Karpas-422 (cell line): ENCODE measurements at places on chromosomes 13 and 19. TPM values are rescaled to one million over a fixed set of nuclear protein-coding genes. Genes with fewer than 3 reads are reported as not detected.

DNA sequence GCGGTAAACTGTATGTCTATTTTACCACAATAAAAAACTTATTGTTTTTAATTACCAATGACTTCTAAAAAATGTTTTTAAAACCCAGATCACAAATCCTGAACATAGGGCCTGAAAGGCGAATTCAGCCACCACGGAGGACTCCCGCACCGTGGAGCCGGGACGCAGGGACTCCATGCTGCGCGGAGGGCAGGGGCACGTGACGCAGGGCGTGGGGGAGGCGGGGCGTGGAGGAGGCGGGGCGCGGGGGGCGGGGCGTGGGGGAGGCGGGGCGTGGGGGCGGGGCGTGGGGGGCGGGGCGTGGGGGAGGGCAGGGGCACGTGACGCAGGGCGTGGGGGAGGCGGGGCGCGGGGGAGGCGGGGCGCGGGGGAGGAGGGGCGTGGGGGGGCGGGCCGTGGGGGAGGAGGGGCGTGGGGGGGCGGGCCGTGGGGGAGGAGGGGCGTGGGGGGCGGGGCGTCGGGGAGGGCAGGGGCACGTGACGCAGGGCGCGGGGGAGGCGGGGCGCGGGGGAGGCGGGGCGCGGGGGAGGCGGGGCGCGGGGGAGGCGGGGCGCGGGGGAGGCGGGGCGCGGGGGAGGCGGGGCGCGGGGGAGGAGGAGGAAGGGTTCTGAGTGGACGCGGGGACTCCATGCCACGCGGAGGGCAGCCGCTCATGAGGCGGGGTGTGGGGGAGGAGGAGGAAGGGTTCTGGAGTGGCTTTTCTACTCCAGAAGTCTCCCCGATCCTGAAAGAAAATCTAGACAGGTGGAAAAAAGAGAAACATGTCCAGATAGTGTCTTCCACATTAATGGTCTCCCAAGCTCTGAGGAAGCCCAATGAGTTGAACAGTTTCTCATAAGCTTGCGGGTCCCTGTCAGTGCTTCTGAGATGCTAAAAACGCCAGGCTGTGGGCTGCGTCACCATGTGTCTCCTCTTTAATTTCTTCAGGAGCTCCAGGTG lies 4.4 kb upstream of the PROZ start:
- H3K27me3 ChIP-seq, result no peaks in the 10 kb centered on the region
- H3K4me1 ChIP-seq, result peaks cover 14% of the 10 kb centered on the region
- DNase-seq, result peak; percentile 85
- H3K27ac ChIP-seq, result no peak overlapping the region

GRCh38 chr19:13033244-13033643 lies 38.0 kb downstream of the NFIX start:
- H3K36me3 ChIP-seq, result no peaks in the 10 kb centered on the region
- peak; percentile 67 for DNase-seq
- peaks cover 6% of the 10 kb centered on the region for H3K4me1 ChIP-seq
- no peak overlapping the region for H3K27ac ChIP-seq
- no peak overlapping the region for H3K4me3 ChIP-seq

DNA sequence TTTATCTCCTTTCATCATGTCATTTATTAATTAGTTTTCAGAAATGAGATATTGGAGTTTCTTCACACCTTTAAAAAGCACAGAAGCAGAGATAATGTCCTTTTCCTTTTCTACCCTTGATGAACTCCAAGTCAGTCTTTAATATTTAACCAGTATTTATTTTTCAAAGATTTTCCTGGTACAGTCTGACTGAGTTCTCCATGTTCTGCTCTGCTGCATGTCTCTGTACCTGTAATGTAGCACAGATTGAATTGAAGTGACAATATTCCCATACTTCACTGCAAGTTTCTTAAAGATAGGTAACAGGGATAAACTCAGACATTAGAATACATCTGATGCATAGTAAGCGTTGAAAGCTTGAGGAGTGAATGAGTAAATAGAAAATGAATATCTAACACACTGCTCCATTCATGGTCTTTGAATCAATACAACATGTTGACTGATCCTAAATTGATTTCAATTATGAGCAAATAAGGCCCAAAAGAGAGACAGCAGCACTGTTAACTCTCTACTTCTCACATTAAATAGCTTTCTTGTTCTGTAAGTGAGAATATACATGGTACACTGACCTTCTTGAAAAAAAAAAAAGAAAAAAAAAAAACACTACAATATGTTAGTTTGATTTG lies 1323.6 kb upstream of the PRR20A start:
- H3K4me3 ChIP-seq, result no peak overlapping the region
- no peaks in the 10 kb centered on the region for H3K4me1 ChIP-seq
- H3K27ac ChIP-seq, result no peak overlapping the region
- no peaks in the 10 kb centered on the region for H3K27me3 ChIP-seq
- DNase-seq, result no peak

GRCh38 chr13:21661097-21661909 lies 9.6 kb upstream of the FGF9 start:
- peaks cover 3% of the 10 kb centered on the region; the same call in 1 of the 2 replicates for H3K27me3 ChIP-seq
- no peak overlapping the region for H3K27ac ChIP-seq
- DNase-seq, result no peak
- H3K4me1 ChIP-seq, result peaks cover 36% of the 10 kb centered on the region
- H3K4me3 ChIP-seq, result no peak overlapping the region
- H3K36me3 ChIP-seq, result no peaks in the 10 kb centered on the region

- no peak for DNase-seq
- peaks cover 12% of the 10 kb centered on the region; the same call in 1 of the 2 replicates for H3K36me3 ChIP-seq
- H3K4me3 ChIP-seq, result no peak overlapping the region
- H3K27ac ChIP-seq, result no peak overlapping the region
- H3K27me3 ChIP-seq, result no peaks in the 10 kb centered on the region
These were observed 3.4 kb downstream of the DMWD start for GRCh38 chr19:45789035-45789786.

DNA sequence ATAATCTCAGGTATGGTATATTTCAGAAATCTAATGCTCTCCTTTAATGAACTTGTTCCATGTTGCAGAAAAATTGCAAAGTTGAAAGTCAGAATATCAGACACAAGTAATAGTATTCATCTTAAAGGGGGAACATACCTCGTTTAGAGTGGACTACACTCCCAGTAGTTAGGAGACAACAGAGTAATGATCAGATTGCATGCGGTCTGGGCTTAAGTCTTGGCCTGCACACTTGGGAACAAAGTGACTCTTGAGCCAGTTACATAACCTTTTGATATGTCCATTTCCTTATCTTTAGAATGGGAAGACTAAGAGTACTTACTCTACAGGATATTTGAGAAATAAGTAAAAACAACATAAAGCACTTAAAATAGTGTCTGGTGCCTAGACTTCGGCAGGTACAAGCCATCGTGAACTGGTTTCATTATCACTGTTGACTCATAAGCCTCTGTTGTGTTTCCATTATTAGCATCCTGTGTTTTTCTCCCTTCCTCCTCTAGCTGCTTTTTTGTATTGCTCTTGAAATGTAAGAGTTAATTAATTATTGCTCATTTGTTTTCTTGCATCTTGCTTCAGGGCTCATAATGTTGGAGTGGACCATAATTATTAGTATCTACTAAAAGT lies 53.0 kb downstream of the DPY19L3 start:
- H3K27ac ChIP-seq, result peak overlapping the region; percentile 10; the same call in 1 of the 2 replicates
- no peak overlapping the region for H3K4me3 ChIP-seq
- peaks cover 21% of the 10 kb centered on the region for H3K4me1 ChIP-seq
- no peaks in the 10 kb centered on the region for H3K27me3 ChIP-seq
- DNase-seq, result no peak
- peaks cover 20% of the 10 kb centered on the region; the same call in 1 of the 2 replicates for H3K36me3 ChIP-seq

DNA sequence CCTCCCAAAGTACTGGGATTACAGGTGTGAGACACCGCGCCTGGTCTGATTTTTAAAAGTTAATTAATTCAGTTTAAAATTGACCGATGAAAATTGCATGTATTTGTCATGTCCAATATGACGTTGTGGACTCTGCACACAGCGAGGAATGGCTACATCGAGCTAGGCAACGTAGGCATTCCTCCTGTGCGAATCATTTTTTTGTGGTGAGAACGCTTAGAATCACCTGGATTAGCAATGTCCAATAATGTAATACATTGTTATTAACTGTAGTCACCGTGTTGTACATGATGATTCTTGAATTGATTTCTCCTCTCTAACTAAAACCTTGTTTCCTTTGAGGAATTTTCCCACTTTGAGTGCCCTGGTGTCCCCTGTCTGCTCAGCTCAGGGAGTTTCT lies 3.4 kb downstream of the LAIR2 start:
- no peak overlapping the region for H3K27ac ChIP-seq
- H3K4me3 ChIP-seq, result no peak overlapping the region
- DNase-seq, result no peak
- H3K27me3 ChIP-seq, result no peaks in the 10 kb centered on the region

- no peak overlapping the region for H3K27ac ChIP-seq
- H3K4me3 ChIP-seq, result no peak overlapping the region
- no peak for DNase-seq
- peaks cover 10% of the 10 kb centered on the region for H3K4me1 ChIP-seq
- H3K27me3 ChIP-seq, result no peaks in the 10 kb centered on the region
These were observed 14.9 kb downstream of the NCAN start for GRCh38 chr19:19226663-19227062.

DNA sequence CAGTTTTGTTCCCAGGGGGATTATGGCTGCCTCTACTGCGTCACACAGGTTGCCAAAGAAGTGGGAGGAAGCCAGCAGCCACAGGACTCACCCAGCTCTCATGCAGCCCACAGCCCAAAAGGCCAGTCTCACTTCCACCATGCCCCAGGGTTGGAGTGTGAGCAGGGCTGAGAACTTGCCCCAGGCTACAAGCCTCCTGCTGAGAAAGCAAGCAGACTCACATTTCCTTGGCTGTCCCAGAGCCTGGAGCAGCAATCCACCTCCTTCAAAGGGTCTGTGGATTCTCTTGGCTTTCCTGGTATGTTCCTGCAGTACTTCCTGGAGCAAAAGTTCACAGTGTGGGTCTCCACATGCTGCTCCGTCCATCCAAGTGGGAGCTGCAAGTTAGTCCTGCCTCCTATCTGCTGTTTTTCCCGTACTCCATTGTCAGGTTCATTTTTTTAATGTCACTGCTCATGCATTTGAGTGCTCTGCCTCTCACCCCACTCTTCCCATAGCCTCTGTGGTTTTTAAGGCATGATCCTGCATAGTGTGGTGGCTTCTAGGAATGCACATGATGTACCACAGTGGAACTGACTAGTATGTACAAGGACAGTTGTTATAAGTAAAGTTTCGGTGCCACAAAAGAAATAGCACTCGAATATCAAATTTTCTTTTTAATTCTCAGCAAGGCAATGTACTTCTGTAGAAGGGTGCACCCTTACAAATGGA lies 56.2 kb upstream of the ARHGEF7 start:
- no peak overlapping the region for H3K4me3 ChIP-seq
- no peak overlapping the region for H3K27ac ChIP-seq
- DNase-seq, result no peak
- no peaks in the 10 kb centered on the region for H3K4me1 ChIP-seq
- H3K36me3 ChIP-seq, result no peaks in the 10 kb centered on the region
- H3K27me3 ChIP-seq, result no peaks in the 10 kb centered on the region

- peak; percentile 93 for DNase-seq
- no peaks in the 10 kb centered on the region for H3K4me1 ChIP-seq
- H3K36me3 ChIP-seq, result peaks cover 54% of the 10 kb centered on the region
These were observed 7.5 kb upstream of the LIN7B start for GRCh38 chr19:49106648-49107135.

DNA sequence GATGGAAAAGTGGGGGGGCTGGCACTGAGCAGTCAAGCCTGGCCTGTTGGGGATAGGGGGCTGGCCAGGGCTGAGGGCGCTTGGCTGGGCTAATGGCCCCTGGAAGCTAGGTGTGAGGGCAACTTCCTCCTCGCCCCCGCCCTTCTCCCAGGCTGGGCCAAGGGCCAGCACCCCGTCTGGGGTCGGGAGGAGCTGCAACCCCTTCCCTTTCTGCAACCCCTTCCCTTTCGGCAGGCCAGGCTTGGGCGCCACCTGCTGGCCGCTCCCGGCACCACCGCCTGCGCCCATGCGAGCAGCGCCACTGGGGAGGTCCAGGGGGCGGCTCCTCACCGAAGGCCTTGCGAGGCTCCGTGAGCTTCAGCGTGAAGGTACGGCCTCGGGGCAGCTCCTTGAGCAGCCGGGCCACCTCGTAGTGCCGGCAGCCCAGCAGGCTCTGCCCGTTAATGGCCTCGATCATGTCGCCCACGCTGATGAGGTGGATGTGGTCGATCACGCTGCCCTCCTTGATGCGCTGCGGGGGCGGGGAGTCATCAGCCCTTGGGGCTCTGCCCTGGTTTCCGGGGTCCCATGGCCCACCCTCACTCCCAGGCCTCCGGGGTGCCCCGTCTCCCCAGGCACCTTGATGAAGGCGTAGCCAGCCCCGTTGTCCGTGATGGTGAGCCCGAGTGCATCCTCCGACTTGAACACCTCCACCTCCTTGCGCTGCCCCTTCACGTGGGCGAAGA lies 5.0 kb upstream of the PTGER1 start:
- peaks cover 22% of the 10 kb centered on the region for H3K4me1 ChIP-seq
- H3K27ac ChIP-seq, result no peak overlapping the region
- H3K36me3 ChIP-seq, result no peaks in the 10 kb centered on the region

DNA sequence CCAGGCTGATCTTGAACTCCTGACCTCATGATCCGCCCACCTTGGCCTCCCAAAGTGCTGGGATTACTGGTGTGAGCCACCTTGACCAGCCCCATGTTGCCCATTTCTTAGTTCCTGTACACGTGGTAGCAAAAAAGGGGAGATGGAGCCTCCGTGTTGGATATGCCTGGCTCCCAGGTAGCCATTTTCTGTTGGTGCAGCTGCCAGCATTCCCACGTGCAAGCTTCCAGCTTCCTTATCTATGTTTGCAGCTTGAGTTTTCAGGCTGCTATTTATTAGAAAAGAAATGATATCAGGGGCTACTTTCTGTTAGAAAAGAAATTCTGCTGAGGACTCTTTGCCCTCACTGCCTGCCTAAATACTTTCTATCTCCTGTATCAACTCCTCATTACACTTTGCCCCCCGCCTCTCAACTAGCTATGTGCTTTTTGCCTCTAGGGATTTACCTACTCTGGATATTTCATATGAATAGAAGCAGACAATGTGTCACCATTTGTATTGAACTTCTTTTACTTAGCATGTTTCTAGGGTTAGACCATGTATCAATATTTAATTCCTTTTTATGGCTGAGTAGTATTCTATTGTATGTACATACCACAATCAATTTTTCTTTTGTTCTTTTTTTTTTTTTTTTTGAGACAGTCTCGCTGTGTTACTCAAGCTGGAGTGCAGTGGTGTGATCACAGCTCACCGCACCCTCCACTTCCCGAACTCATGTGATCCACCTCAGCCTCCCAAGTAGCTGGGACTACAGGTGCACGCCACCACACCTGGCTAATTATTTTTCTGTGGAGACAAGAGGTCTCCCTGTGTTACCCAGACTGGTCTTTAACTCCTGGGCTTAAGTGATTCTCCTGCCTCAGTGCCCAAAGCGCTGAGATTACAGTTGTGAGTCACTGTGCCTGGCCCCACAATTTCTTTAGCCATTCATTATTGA lies 3.4 kb upstream of the TMED1 start:
- no peak for DNase-seq
- peak overlapping the region; percentile 91; the same call in 1 of the 2 replicates for H3K27ac ChIP-seq
- H3K4me1 ChIP-seq, result peaks cover 32% of the 10 kb centered on the region
- no peaks in the 10 kb centered on the region; the same call in 1 of the 2 replicates for H3K36me3 ChIP-seq
- peak overlapping the region; percentile 51; the same call in 1 of the 2 replicates for H3K4me3 ChIP-seq

GRCh38 chr19:49142866-49143335 lies 12.3 kb downstream of the HRC start:
- no peak overlapping the region for H3K27ac ChIP-seq
- DNase-seq, result peak; percentile 96
- H3K4me1 ChIP-seq, result peaks cover 19% of the 10 kb centered on the region
- H3K4me3 ChIP-seq, result peak overlapping the region; percentile 55; the same call in 1 of the 2 replicates
- H3K36me3 ChIP-seq, result no peaks in the 10 kb centered on the region
- H3K27me3 ChIP-seq, result no peaks in the 10 kb centered on the region

Gene FFAR3
- total RNA-seq, result not detected in 2 replicates

Gene SIRT2
- total RNA-seq, result 19.5 and 24.7 TPM in 2 replicates

Gene ZNF471
- total RNA-seq, result not detected in 2 replicates

Gene ADPRHL1
- 8.9 and 10.2 TPM in 2 replicates for total RNA-seq

Gene UBE2L5
- not detected in 2 replicates for total RNA-seq

Gene CCL25
- not detected in 2 replicates for total RNA-seq

Gene ATP12A
- not detected in 2 replicates for total RNA-seq

Gene BRSK1
- total RNA-seq, result 15.5 and 31.0 TPM in 2 replicates

Gene ALOX5AP
- 314 and 512 TPM in 2 replicates for total RNA-seq
